Neural crest cell (in vitro differentiated cells): ENCODE measurements at places on chromosomes 7 and 10.

GRCh38 chr10:127151541-127151940, 44.9 kb downstream of the INSYN2A start:
- H3K27me3 ChIP-seq = no peaks in the 10 kb centered on the region
- H3K4me3 ChIP-seq = no peak overlapping the region
- H3K36me3 ChIP-seq = no peaks in the 10 kb centered on the region
- H3K27ac ChIP-seq = no peak overlapping the region
- peaks cover 23% of the 10 kb centered on the region for H3K4me1 ChIP-seq

DNA sequence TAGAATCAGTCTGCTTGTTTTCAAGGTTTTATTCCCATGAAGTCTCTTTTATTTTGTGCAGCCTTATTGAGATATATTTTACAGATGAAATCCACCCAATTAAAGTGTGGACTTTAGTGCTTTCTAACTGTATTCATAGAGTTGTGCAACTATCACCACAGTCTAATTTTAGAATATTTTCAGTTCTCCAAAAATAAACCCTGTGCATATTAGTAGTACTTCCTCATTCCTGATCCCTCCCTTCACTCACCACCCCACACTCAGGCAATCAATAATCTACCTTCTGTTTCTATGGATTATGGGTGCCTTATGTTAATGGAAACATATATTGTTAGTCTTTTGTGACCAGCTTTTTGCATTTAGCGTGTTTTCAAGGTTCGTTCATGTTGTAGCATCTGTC, 185.7 kb upstream of the TMEM72 start:
- no peak overlapping the region for H3K4me3 ChIP-seq
- no peaks in the 10 kb centered on the region for H3K27me3 ChIP-seq
- DNase-seq = no peak
- H3K27ac ChIP-seq = no peak overlapping the region

- H3K27ac ChIP-seq = peak overlapping the region; percentile 12
- H3K36me3 ChIP-seq = peaks cover 42% of the 10 kb centered on the region
- no peak for DNase-seq
- no peaks in the 10 kb centered on the region for H3K4me1 ChIP-seq
- H3K4me3 ChIP-seq = no peak overlapping the region
Measured at GRCh38 chr10:58210160-58210559, 57.5 kb downstream of the IPMK start.

- peak overlapping the region; percentile 20 for H3K4me3 ChIP-seq
- no peaks in the 10 kb centered on the region for H3K27me3 ChIP-seq
- no peak overlapping the region for H3K27ac ChIP-seq
Measured at GRCh38 chr7:70239918-70240317, 641.6 kb downstream of the AUTS2 start.

DNA sequence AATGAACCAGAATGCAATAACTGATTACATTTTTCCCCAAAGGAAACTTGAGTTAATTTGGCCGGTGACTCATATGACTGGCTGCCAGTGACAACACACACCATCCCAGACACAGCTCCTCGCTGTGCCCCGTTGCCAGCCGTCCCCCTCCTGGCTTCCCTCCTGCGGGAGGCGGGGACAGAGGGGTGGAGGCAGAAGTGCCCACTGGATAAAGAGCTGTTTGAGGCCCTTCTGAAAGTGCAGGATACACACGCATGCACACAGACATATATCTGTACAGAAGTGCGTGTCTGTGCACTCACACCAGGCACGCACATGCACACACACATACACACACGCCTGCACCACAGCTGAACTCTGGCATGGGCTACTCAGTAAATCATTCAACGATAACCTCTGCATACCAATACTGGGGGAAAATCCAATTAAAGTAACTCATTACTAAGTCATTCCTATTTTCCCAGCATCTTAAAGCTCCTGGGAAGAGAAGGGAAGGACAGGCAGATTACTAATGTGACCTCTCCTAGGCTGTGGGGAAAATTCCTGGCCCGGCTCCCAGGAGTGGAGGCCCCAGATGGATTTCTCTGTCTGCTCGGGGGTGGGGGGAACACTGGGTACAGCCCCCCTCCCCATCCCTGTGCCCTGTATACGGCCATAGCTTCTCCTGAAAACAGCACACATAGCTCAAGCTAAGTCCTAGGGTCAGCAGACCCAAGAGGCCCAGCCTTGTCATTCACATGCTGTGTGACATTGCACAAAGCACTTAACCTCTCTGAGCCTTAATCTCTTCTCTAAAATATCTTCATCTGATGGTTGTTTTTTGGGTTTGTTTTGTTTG, 52.3 kb upstream of the MYL10 start:
- peaks cover 2% of the 10 kb centered on the region for H3K27me3 ChIP-seq
- DNase-seq = no peak
- no peaks in the 10 kb centered on the region for H3K36me3 ChIP-seq
- H3K27ac ChIP-seq = no peak overlapping the region
- no peak overlapping the region for H3K4me3 ChIP-seq

DNA sequence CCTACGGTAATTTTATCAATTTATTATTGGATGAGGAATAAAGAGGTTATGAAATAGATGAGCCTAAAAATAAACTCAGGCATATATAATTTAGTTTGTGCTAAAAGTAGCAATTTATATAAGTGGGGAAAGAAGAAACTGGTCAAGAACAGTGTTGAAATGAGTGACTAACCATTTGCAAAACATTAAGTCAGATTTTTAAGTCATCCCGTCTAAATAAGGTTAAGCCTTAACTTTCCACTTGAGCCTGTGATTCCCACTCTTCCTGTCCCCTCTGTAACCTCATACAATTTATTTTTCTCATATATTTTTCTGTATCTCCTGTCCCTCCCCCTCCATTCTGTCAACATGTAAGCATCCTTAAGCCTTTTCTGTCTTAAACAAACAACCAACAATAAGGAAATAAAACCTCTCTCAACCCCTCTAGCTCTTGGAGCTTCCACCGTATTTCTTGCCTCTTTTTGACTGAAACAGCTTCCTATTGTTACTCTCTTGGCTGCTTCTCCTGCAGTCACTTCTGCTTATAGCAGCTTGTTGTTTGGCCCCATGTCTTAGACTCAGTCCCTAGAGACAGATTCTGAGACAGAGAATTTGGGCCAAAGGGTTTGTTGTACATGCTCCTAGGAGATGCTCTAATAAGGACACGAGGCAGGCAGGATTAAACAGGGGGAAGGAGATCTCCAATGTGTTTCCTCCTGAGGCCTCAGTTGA, 109.7 kb downstream of the GNAI1 start:
- no peaks in the 10 kb centered on the region for H3K36me3 ChIP-seq
- no peak for DNase-seq
- H3K4me1 ChIP-seq = peaks cover 5% of the 10 kb centered on the region
- no peak overlapping the region for H3K27ac ChIP-seq
- no peaks in the 10 kb centered on the region for H3K27me3 ChIP-seq
- no peak overlapping the region for H3K4me3 ChIP-seq
